Hematopoietic multipotent progenitor cell treated with erythropoietin and hydrocortisone succinate and interleukin-3 and kit ligand, for 15 days (in vitro differentiated cells): ENCODE measurements at places on chromosomes 6 and 20.

DNA sequence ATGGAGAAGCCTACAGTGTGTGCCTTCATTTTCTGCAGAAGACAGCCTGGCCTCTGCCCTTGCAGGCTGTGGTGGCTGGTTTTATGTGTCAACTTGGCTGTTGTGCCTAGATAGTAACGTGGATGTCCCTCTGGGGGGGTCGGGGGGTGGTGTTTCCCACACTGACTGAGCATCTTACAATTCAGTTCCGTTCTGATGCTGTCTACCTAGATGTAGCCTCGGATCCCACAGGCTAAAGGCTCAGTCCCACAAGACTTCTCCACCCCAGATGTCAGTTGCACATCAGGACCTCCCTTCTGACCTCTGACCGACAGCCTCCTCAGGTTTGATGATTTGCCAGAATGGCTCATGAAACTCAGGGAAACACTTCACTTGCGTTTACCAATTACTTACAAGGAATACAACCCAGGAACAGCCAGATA, 4.4 kb downstream of the PYGB start:
- no peak for DNase-seq

- DNase-seq: no peak
Measured at GRCh38 chr6:154039231-154039842, at the start of gene OPRM1. Gene OPRM1, plus strand, starts transcription at chr6:154039240. Its CDS starts 305 bp downstream, at chr6:154039545.

DNA sequence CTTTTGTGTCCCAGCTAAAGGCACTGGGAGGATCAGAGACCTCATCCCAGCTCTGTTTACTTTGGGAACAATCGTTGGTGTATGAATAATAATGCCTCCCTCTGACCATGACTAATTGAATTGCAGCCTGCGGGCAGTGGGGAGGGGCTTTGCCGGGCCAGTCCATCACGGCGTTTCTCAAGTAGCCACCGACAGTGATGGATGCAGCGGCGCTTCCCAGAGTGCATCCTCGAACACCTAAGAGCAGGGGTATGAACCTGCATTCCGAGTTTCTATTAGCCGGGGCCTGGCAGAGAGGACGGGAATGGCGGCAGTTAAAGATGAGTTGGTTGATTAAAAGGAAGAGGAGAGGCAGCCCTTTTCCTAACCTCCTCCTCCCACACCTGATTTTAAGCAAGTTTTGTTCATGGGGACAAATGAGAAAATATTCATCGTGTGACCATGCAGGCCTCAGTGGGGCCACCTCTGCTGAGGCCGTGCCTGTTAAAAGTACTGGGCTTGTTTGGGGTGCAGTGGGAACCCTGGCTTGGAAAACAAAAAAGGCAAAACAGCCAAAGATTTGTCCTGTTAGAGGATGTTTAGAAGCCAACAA, 154.1 kb downstream of the FOXA2 start:
- no peak for DNase-seq

GRCh38 chr6:50823094-50823920, 4.6 kb downstream of the TFAP2B start:
- no peak for DNase-seq

- no peak for DNase-seq
Measured at GRCh38 chr6:34352305-34352937, 40.0 kb downstream of the NUDT3 start.

DNA sequence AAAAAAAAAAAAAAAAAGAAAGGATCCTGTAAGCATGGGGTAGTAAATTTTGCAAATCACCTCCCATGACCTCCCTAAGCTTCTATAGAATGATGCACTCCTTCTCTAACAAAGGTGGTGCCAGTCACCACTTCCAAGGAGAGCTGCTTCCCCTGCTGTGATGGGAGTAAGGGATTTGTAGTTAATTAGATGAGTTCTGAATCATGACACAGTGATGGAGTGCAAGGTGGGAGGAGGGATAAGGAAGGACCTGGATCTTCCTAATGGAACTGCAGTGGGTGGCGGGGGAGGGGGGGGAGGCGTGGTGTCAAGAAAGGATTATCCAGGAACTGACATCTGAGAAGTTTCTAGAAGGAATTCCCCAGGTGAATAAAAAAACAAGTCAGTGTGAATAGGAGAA, 47.8 kb downstream of the NRN1 start:
- DNase-seq: no peak

DNA sequence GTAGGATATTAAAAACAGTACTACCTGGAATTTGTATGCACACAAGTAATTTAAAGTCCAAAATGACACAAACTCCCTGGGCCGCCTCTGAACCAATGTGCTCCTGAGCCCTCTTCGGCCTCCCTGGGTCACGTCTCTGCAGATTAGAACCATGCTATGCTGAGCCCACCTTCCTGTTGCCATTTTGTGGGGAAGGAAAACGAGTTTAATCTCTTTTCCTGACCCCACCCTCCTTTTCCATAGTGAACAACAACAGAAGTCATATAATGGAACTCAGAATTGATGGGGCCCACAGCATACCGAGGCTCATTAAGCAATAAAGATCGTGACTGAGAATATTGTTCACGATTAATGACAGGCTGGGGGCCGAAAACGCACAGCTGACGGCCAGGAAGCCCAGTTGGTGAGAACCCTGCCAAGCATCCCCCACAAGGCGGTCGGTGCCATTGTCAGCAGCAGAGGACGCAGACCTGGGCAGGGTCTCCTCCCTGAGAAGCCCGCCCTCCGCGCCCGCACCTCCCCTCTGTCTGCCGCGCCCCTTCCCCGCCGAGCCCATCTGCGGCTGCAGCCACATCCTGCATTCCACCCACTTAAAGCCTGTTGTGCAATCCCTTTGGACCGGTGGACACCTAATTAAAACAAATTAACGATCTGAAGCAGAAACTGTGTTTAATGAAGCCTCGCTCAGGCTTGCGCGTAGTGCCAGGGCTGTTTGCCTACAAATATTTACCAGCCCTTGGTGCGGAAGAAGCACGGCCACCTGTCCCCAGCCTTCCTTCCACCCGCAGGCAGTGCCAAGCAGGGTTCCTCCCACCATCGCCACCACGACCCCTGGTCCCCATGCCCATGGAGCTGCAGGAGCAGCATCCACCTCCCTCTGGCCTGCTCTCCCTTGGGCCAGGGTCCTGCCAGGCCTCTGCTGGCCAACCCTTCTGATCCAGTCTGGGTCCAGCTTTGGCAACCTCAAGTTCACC, 68.1 kb downstream of the DLL1 start:
- no peak for DNase-seq

DNA sequence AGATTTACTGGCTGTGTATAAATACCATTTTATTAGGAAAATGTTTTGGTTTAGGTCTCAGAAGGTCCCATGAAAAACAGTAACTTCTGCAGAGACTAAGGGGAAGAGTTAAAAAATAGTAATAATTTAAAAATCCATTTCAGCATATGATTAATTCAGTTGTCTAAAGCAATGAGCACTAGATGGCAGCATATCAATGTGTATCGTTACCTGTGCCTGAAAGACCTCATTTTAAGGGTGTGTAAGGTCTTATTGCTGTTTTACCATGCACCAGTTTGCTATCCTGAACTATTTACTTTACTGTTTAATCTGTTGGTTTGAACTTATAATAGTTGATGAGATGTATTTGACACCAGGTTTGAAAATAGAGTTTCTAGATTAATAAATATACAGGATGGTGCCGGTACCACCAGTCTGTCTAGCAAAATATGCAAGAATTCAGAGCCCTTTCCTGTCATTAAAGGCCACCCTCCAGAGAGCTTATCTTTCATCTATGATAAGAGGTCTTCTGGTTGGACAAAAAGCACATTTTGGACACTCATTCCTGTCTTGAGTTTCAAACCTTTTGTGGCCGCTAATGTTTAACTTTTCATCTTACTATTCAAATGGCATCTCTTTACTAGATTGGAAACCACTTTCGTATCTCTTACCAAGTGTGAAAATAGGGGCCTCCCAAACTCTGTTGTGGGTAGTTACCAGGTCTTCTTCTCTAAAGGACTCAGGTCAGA, 8.9 kb upstream of the AHI1 start:
- DNase-seq: peak; percentile 31

DNA sequence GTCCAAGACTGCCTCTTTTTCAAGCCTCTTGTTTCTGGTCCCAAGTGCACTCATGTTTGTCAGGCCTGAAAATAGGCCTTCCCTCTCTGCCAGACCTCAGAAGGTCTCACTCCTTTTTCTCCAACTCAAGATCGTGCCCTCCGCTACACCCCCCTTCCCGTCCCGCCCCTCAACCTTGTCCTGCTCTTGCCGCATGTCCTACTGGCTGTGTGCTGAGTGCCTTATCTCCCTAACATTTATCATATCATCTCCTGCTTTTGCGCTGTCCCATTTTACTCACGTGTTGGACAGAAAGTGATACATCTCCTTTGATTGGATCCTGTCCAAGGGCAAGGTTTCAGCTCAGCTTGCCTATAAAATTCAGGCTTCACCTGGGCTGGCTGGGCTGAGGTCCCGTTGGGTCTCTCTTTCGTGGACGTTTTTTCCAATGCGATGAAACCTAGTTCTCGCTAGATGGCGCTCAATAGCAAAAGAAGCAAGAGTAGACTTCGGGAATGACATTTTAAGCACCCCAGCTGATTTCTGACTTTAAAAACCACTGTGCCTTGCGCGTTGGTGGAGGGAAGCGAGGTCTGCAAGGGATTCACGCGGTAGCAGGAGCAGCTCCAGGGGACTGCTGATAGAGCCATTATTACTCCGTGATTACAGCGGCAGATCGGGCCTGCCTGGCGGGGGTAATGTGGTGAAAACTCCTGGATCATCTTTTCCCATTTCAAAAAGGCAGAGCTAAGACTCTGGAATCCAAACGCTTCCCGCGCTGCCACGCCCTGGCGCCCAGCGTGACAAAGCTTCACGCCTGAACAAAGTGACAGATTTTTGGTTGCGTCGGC, 137.6 kb downstream of the IMPG1 start:
- DNase-seq: peak; percentile 24

- DNase-seq: no peak
Measured at GRCh38 chr6:36688739-36689075, 8.9 kb upstream of the RAB44 start.
